ENCODE measurements at places on chromosomes 11 and 22.

DNA sequence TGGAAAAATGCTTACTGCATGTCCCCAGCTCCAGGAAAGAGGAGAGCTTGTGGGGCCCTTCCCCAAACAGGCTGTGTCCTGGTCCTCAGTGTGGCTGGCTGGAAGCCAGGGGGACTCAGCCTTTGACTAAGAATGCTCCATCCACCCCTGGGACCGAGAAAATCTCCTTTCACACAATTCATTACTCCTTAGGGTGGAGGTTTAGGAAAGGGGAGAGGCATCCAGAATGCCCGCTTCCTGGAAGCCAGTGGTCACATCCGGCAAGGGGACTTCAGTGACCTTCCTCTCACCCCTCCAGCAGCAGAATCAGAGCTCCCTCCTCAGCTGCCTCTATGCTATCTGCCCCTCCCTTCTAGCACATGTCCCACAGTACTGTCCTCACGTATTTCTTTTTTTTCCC lies 21.9 kb downstream of the ATG16L2 start:
- no peak for DNase-seq

DNA sequence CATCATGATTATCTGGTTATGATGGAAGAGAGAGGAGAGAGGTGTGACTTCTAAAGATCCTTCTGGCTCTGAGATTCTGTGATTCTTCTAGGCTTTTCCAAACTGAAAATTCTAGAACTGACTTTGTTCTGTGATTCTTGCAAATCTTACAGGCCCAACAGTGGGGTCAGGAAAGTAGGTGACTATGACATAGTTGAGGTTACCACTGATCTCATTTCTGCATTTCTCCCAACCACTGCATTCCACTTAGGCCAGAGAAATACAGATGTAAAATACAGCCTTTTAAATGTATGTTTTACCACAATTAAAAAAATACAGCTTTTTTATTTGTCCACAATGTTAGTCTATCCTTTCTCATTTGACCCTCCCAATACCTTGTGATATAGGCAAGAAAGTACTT lies 83.7 kb downstream of the STIM1 start:
- no peak for DNase-seq

DNA sequence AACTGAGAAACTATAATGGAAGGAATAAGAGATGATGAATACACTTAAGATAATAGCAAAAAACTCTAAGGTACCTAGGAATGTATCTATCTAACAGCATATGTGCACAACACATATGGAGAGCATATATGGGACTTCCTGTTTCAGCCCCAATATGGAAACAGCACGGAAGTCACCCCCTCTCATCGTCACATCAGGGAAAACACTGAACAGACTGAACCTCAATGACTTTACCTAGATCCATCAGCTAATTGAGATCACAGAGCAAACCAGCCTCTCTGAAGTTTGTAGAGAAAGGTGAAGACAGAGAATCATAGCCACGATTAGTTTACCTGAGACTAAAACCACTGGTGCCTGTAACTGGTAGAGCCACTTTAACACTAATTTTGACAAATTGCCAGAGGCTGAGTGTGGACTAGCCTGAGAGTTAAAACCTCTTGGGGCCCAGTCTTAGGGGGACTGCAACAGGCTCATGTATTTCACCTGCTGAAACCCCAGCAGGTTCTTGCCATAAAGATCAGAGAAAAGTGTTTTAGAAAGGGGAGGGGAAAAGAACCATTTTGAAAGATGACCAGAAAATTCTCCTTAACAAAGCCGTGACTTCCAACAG lies 722.6 kb downstream of the TBC1D22A start:
- DNase-seq = no peak

- DNase-seq = no peak
Observed at GRCh38 chr11:47659276-47659675, 16.9 kb upstream of the MTCH2 start.

GRCh38 chr11:8127447-8127846 lies 41.4 kb downstream of the RIC3 start:
- no peak for DNase-seq

- peak; percentile 64 for DNase-seq
Observed at GRCh38 chr11:126282361-126282735, 545 bp upstream of the TIRAP start.

DNA sequence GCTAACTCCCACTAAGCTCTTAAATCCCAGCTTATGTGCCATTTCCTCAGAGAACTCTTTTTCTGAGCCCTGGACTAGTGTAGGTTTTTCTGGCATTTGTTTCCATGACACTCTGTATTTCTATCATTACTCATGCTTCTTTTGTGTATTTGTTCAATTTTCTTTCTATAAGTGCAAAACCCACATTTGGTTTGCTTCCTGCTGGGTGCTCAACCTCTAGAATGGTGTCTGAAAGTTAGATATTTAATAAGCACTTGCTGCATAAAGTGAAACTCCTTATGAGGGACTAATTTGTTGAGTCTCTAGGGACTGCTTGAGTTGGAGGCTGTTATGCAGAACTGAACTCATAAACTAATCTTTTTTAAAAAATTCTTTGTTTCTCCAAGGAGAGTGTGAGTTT lies 68.6 kb downstream of the SYT9 start:
- DNase-seq = no peak

- no peak for DNase-seq
Observed at GRCh38 chr22:49352361-49353169, 475.1 kb downstream of the BRD1 start.

- no peak for DNase-seq
Observed at GRCh38 chr22:27625769-27626674, 175.5 kb downstream of the MN1 start.

- DNase-seq = no peak
Observed at GRCh38 chr11:47409440-47410369, 1.3 kb downstream of the SLC39A13 start.

GRCh38 chr11:69587454-69588090 lies 53.4 kb upstream of the CCND1 start:
- DNase-seq = no peak

Data from dorsolateral prefrontal cortex (tissue), 122 donors.